ENCODE measurements at places on chromosomes 1 and 21.

GRCh38 chr21:35556536-35556935 lies 503.8 kb downstream of the SETD4 start:
- DNase-seq = no peak

GRCh38 chr1:50266509-50266908 lies 156.7 kb downstream of the DMRTA2 start:
- DNase-seq = no peak

DNA sequence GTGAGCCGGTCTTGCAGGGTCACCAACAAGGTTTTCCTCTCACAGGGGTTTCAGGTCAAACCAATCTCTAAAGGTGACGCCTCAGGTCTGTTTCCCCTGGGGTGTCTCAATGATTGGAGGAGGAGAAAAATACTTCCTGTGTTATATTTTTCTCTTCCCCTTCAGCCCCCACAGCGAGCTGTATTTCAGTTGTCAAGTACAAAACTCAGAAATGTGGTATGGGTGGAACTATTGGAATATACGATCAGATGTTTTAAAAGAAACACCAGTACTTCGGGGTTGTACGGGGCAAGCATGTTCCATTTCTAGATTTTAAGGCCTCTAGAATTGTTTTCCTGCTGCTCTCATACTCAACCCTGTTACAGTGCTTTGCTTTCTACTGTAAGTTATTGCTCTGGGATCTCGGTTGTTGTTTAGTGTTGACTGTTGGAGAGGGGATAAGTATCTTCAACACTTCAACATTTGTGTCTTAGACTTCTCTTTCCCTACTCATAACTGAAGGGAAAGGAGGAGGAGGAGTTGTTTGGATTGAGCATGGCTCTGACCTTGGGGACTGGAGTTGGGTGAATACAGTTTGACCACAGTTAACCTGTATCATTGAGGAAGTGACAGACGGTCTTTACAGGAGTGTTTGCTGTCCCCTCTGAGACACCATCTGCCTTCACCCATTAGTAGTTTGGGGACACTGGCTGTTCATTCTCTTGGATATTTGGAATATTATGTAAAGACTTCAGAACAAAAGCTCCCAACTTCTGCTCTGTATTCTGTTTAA lies 2.0 kb downstream of the MAPKAPK2 start:
- no peak for DNase-seq

DNA sequence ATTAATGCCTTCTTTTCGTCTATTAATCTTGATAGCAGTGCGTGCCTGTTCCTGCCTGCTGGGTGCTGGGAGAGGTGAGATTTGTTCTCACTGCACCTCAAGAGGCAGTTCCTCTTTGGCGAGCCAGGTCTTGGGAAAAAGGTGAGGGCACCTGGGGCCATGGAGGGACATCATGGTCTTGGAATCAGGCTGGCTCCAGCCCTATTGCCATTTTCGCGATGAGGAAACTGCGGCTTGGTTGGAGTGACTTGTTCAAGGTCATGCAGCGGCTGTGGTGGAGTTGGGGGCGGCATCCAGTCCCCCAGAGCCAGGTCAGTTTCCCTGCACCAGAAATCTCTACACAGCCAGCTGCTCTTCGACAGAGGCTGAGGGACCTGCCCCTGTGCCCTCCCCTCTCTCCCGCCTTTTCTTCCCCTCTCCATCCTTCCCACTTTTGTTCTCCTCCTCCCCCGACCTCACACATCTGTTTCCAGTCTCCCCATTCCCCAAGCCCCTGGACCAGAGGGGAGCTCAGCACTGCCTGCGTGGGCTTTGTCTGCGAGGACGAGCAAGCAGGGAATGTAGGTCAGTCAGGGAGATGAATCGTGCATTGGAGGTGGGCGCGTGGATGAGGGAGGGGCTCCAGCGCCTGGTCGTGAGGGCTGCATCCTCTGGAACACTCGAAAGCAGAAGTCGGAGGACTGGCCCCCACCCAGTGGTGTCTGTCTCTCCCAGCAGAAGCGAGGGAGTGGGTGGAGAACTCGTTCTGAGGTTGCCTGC lies 135.1 kb downstream of the ACTL8 start:
- DNase-seq = no peak

Data from activated T-cell treated with anti-CD3 and anti-CD28 coated beads, Interleukin-2, amount 50 U/mL, for 48 hours (primary cell).